ENCODE measurements at places on chromosomes 3 and 15. TPM values are rescaled to one million over a fixed set of nuclear protein-coding genes. Genes with fewer than 3 reads are reported as not detected.

HES1 gene
- total RNA-seq: 13.9 TPM

INSYN1 gene
- total RNA-seq: 1.9 TPM

CCR3 gene
- total RNA-seq: not detected

RFT1 gene
- 28.7 TPM for total RNA-seq

PRSS50 gene
- not detected for total RNA-seq

NEK11 gene
- 4.7 TPM for total RNA-seq

ZNF774 gene
- total RNA-seq: 1.2 TPM

ABI3BP gene
- 0.91 TPM for total RNA-seq

CFAP91 gene
- total RNA-seq: 0.34 TPM

B3GALNT1 gene
- 0.10 TPM for total RNA-seq

STRIT1 gene
- not detected for total RNA-seq

CRTC3 gene
- total RNA-seq: 21.4 TPM

FAM107A gene
- total RNA-seq: 0.13 TPM

EPM2AIP1 gene
- 5.8 TPM for total RNA-seq

SCG3 gene
- not detected for total RNA-seq

MOBP gene
- total RNA-seq: not detected

NXPE3 gene
- 19.8 TPM for total RNA-seq

FILIP1L gene
- total RNA-seq: 0.17 TPM

PLSCR5 gene
- not detected for total RNA-seq

ZIC1 gene
- not detected for total RNA-seq

PODXL2 gene
- 10.9 TPM for total RNA-seq
